ENCODE measurements at places on chromosomes 2 and 18.

- DNase-seq = no peak
Observed at GRCh38 chr2:237648016-237648381, 20.6 kb downstream of the LRRFIP1 start.

- no peak for DNase-seq
Observed at GRCh38 chr2:20106746-20107145, 55.3 kb upstream of the LAPTM4A start.

DNA sequence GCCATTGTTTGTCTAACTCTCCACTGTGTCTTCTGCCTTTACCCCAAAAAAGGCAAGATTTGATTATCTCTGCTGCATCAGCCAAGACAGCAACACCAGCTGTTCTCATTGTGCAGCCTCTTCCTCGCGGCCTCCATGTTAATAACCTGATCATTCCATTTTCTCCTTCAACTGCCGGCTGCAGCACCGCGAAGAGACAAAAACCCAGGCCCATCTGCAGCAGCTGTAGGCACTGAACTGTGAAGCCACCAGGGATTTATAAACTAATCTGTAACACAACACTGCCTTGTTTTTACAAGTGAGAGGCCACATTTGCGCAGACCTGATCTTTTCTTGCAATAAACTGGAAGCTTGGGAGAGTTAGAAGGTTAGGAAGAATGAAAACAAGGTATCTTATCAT, 147.8 kb downstream of the SATB2 start:
- no peak for DNase-seq

- no peak for DNase-seq
Observed at GRCh38 chr18:58902961-58903360, 38.3 kb downstream of the ZNF532 start.

GRCh38 chr2:222284466-222284865, 14.3 kb downstream of the PAX3 start:
- no peak for DNase-seq

DNA sequence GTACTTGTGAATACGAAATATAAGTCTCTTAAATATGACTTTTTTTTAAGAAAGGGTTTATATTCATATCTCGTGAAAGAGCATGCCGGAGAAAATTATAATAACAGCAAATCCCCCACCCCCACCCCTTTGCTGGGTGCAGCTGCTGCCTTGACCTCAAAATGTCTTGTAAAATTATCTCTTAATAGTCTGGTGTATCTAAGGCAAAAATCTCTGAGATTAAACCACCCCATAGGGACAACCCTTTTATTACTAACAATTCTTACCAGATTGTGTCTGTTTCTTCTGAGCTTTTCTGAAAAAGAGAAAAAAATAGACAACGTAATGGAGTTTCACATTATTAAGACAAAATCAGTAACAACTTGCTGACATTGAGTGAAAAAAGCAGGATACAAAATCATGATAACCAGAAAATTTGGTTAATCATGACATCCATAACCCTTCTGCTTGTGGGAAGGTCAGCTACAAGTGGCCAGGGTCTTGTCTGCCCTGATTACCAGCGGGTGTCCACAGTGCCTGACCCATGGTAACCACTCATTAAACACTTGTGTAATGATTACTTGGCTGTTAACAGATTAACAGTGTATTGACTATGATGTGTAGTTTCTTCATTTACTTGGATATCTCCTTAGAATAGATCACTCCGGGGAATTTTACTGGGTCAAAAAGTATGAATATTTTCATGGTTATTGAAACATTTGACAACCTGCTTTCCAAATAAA, 1.5 kb downstream of the STRADB start:
- DNase-seq = no peak

GRCh38 chr18:24055009-24055804, 40.7 kb downstream of the TTC39C start:
- DNase-seq = no peak

DNA sequence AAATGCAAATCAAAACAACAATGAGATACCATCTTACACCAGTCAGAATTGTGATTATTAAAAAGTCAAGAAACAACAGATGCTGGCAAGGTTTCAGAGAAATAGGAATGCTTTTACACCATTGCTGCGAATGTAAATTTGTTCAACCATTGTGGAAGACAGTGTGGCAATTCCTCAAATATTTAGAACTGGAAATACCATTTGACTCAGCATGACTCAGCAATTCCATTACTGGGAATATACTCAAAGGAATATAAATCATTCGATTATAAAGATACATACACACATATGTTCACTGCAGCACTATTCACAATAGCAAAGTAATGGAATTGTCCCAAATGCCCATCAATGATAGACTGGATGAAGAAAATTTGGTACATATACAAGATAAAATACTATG, 516.7 kb downstream of the ERBB4 start:
- peak; percentile 21 for DNase-seq

DNA sequence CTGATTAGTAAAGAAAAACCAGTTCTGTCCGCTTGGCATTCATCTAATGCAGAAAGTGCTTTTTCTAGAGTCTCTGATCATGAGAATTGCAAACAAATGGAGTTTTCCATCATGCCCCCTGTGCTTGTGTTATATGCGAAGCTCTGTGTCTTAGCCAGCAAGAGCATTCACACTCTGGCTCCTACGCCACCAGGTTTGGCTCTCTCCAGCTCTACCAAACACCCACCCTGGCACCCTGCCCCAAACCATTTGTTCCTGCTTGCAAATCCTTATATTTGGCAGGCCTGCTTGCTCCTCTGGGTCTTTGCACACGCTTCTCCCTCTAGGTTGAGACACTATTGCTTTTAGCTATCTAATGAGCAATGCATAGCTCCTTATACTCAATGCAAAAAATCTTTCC, 204.1 kb upstream of the CYRIA start:
- no peak for DNase-seq

- DNase-seq = no peak
Observed at GRCh38 chr2:68738906-68739594, 4.4 kb downstream of the ARHGAP25 start.

DNA sequence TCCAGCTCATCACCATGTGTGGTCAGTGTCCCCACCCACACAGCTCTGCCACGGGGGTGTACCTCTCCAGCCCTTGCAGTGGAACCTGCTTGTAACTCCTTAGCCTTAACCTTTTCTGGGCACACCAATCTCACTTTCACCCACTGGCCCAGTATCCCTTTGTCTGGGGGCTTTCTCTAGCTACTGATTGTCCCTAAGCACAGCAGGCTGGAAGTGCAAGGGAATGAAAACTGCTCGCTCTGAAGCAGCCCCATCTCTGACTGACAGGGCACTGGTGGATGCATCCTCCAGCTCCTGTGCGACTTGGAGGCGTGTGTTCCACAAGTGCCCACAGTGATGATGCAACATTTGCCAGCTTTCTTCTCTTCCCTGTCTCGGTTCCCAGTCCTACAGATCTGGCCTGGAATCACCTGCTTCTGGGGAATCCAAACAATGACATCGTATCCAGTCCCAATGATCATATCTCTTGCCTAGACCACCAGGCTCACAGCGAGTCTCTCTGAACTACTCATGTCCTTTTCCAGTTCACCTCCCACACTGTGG, 33.6 kb downstream of the SCTR start:
- DNase-seq = no peak

DNA sequence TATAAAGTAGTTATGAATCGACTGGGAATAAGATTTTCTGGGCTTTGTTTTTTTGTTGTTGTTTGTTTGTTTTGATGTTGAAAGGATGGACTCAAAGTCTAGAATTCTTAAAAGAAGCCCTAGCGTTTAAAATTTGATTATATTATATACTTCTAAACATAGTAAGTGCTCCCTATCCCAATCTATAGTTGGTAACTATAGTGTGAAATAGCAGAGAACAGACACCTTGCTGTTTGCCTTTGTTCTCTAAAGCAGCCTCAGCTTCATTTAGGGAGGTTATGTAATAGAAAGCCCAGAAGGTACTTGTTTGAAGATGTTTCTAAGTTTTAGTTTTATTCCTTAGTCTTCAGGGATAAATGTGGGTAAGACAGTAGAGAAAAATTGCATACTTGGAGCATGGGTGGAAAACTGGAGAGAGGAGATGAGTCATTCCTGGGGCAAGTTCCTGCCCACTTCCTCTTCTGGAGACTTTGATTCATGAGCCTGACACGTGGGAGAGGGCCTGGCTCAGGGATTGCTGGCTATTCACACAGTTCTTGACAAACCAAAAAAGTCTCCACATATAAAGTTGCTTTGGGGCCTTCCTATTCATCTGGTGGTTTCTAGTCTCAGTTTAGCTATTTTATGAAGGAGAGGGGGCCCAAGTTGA, 131.9 kb downstream of the MYO1B start:
- DNase-seq = peak; percentile 63

DNA sequence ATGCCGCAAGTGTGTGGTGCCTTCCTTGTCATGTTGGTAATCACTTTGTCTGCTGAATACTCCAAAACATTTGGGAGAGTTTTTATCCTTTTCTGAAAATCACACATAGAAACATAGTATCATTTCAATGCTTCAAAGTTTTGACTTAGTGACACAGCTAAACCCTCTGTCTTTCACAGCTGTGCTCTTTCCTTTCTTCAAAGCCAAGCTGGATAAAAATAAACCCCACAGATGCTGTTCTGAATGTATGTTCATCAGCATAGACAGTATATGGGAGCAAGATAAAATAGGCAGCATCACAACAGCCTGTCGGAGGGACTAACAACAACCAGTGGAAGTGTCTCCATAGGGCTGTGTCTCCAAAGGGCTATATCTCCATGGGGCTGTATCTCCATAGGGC, 331.3 kb upstream of the DCC start:
- DNase-seq = no peak

- no peak for DNase-seq
Observed at GRCh38 chr2:229226382-229226781, 44.7 kb downstream of the PID1 start.

- no peak for DNase-seq
Observed at GRCh38 chr2:16184945-16185660, 244.8 kb downstream of the MYCN start.

DNA sequence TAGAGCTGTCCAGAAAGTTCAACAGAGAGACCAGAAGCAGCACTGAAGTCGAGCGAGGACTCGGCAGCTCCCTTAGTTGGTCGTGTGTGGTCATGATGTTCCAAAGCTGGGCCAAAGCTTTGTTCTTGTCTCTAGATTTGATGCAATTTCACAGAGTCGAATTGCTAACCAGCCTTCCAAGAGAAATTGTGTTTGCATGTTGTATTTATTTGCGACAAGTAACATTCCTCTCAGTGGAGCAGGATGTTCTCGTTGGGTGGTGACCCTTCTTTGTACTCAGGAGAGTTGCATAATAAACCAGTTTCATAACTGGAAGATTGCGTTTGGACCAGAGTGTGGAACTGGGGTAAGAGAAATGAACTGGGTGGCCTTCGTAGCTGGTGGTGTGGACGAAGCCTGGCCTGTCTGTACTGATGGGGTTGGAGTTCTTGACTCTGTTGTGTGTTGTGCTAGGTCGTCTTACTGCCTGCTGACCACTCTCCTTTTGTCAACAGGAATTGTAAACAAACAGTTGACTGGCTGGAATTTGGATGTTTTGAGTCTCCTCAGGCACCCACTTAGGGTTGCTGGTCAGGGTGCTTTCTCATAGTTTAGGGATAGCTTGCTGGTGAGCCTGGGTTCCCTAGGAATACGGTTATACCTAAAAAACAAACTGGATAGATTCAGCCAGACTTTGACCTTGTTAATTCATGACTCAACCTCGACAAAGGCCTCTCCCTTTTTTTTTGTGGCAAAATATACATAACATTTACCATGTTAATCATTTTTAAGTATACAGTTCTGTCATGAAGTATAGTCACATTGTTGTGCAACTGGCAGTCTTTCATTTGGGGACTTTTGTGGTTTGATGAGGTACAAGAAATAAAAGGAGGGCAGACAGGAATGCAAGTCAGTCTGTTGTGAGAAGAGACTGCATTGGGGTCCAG, 28.9 kb upstream of the TOGARAM2 start:
- DNase-seq = no peak

- no peak for DNase-seq
Observed at GRCh38 chr18:54835944-54836343, 7.7 kb downstream of the RAB27B start.

DNA sequence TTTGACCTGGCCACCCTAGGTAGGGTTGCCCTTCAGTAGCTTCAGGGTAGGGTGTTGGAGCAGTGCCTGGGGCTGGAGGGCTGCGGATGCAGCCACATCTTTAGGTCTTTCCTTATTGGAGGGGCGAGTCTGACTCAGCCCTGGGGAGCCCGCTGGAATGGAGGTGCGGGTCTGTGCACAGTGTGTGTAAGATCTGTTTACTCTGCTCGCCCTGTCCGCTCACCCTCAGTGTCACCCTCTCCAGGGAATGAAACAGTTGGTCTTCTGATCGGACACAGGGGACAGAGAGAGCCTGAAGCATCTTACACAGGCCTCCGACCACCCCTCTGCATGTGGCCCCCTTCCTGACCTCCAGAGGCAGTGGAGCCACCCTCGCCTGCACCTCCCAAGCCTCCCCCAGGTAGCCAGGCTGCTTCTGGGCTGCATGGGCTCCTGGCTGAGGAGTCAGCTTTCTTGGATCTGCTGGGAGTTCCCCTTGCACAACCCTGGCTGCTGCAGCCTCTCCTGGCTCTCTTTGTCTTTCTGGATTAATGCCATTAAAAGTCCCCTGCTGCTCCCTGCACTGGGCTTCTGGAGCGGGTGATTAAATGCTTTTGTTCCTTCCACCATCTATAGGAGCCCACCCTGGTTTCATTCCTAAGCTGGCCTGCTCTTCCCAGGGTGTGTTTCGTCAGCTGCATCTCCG, 82.6 kb downstream of the ASB1 start:
- DNase-seq = no peak

DNA sequence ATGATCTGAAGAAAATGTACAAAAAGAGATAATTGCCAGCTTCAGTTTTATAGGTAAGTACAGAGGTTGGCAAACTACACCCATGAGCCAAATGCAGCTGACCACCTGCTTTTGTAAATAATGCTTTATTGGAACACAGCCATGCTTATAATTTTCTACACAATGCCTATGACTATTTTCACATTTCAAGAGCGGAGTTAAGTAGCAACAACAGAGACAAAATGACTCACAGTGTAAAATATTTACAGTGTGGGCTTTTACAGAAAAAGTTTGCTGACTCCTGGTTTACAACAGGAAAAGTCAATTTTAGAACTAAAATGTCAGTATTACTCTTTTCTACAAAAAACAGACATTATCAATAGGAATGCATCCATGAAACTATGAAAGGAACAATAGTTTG, 26.0 kb downstream of the CWC22 start:
- peak; percentile 7 for DNase-seq

DNA sequence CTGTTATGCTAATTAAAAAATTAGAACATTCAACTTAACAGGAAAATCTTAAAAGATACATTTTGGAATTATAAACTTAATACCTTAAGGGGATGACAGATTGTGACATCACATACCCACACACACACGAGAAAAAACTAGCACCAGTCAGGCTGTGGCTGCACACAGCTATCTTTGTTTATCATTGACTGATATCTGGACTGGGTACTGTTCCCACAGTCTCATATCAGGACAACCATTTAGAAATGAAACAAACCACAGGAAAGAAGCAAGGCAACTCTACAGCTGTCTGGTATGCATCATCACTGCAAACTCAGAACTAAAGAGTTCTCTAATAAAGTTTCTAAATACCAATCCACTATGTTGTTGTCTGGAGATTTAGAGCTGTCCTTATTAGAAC, 210.9 kb upstream of the SMAD7 start:
- peak; percentile 23 for DNase-seq

Data from AG04450 (cell line).